Activated gamma-delta T cell (primary cell): ENCODE measurements at places on chromosomes 1 and 21.

DNA sequence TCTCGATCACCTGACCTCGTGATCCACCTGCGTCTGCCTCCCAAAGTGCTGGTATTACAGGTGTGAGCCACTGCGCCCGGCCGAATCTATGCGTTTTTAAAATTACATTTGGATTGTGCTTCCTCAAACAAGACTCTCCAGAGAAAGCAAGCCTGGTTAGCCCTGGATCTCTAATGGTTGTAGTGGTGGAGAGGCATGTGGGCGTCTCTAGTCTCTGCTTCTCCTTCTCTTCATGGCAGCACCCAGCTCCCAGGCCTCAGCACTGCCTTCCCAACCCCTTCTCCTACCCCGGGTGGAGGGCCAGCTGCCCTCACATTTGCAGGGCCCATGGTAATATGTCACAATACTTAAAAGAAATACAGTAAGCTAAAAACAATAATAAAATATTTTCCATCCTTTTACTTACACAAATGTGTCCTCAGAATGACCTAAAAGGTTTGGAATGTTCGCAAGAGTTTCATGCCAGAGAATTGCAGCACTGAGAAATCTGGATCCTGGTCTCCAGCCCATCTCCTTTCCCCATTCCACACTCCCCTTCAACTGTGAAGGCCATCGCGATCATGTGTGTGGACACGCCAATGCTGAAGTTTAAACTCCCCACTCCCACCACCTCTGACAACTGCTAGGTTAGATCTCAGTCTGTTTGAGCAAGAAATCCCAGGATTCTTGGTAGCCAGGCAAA, 7.0 kb downstream of the OR14I1 start:
- DNase-seq, result no peak

DNA sequence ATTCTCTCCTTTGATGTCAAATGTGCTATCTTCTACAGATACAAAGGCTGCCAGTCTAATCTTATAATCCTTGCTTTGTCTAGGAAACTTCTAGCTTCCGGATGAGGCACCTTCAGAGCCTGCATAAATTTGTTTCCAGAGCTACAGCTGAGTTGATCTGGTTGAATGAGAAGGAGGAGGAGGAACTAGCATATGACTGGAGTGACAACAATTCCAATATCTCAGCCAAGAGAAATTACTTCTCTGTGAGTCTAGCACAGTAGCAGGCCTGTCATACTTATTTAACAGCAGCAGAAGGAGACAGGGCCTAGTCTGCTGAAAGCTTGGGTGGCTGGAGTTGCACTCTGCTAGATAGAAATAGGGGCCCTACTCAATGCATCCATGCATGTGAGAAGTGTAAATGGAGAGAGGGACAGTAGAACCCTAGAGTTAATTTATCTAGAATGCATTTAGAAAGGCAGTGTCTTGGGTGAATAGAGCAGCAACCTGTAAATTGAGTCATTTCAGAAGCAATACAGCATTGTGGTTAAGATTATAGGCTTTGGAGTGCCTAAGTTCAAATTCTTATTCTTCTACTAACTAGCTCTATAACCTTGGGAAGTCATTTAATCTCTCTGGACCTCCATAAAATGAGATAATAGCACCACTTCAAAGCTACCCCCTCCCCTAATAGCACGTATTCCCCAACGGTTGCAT, 89.0 kb downstream of the MACF1 start:
- DNase-seq, result no peak

DNA sequence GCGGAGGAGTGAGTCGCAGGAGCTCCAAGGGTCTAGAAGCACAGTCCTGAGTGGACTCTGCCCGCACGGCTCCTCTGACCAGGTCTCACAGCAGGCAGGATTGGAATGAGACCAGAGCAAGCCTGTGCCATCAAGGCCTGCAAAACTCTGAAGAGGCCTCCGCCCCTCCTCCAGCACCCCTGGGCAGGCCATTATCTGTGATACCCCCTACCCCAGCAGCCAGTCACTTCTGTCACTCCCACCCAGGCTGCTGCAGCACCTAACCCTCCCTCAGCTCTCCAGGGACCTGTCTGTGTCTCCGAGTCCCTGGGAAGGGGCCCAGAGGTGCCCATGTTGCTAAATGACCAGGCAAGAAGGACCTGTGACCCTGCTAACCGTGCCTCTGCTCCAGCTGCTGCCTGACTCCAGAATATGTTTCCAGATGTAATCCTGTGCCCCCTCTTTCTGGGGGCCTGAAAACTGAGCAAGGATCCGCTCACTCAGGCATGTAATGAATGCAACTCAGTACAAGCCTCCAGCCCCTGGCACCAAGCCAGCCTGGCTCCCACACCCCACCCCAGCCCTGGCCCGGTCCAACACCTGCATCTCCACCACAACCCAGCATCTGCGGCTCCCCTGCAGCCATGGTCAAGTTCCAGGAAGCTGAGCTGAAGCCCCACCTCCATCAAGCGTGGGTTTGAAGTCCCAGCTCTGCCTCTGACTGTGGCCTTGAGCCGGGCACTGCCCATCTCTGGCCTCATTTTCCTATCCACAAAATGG, 22.1 kb upstream of the COL16A1 start:
- DNase-seq, result no peak

DNA sequence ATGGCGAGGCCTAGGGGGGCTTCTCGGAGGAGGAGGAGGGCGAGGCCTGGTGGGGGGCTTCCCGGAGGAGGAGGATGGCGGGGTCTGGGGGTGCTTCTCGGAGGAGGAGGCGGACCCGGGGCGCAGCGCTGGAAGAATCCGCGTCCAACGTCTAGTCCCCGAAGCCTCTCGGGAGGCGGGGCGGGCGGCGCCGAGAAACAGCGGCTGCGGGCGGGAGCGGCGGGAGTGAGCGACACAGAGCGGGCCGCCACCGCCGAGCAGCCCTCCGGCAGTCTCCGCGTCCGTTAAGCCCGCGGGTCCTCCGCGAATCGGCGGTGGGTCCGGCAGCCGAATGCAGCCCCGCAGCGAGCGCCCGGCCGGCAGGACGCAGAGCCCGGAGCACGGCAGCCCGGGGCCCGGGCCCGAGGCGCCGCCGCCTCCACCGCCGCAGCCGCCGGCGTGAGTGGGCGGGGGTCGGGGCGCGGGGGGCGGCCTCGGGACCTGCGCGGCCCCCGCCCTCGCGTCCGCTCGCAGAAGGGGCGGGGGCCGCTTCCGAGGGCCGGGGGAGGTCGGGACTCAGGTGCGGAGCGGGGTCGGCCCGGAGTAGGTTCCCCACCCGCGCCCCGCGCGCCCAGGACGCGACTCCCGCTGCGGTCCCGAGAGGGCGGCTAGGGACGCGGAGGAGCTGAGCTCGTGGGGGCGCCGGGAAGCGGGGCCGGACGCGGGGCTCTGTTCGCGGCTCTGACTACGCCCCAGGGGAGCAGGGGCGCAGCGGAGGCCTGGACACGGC, at the start of gene KLHL17:
KLHL17 (plus strand) TSS at position 222 of the 769 bp plus-strand sequence; CDS start at position 332, 110 bp downstream.
- DNase-seq, result peak; percentile 73

- DNase-seq, result no peak
These were observed 23.8 kb upstream of the UBE2U start for GRCh38 chr1:64179588-64179987.

- no peak for DNase-seq
These were observed 8.1 kb downstream of the LRRC53 start for GRCh38 chr1:74504125-74504932.

- DNase-seq, result no peak
These were observed 363.6 kb upstream of the CAMK1G start for GRCh38 chr1:209219791-209220524.

DNA sequence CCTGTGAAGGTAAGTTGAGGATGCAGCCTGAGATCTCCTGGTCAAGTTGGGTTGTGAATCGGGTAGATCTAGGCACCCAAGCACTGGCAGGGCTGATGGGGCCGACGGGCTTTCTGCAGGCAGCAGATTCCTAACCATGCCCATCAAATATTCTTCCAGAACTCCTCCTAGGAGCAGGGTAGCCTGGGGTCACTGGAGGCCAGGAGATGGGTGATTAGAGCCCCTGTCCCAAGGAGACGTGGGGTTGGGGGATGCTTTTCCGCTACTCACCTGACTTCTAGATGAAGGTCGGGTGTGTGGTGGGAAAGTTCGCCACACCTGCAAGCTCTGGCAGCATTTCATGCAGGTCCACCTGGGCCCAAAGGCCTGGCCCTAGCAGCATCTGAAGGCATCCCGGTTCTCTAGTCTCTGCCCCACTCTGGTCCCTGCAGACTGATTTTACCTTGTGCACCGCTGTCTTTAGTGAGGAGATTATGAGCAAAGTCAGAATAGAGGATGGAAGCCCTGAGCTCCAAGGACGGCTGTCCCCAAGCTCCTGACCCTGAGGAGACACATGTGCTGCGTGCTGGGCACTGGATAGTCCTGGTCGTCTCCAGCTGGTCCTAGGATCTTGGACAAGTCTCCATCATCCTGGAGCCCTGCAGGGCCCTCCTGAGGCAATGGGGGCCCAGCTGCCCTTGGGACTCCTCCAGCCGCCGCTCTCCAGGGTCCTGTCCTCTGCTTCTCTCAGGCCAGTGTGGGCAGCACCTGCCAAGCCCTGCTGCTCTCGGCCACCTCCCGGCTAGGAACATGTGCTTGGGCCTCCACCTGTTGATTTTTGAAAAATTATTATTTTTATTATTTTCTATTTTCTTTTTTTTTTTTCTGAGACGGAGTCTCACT, 21.8 kb upstream of the C2CD2 start:
- no peak for DNase-seq

GRCh38 chr1:190320952-190321351, 156.7 kb downstream of the BRINP3 start:
- DNase-seq, result no peak

- no peak for DNase-seq
These were observed 19.5 kb upstream of the ETV3 start for GRCh38 chr1:157157501-157158190.

DNA sequence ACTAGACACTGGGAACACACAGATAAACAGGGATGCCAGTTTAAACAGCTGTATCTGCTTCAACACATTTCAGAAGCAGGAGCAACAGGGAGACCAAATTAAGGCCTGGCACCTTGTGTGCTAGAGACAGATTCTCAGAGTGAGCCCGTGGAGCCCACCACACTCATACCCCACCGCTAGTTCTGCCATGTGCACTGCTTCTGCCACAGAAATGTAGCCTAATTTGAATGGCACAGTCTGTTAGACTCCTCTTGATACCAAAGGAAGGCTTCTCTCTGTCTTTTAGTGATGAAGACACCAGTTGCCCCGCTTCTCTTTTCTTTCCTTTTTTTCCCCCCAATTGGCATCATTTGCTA, 29.3 kb upstream of the ACP6 start:
- no peak for DNase-seq

- no peak for DNase-seq
These were observed 8.3 kb downstream of the IL24 start for GRCh38 chr1:206905295-206906164.

GRCh38 chr1:2050461-2050792, 216 bp downstream of the PRKCZ start:
- DNase-seq, result peak; percentile 66

DNA sequence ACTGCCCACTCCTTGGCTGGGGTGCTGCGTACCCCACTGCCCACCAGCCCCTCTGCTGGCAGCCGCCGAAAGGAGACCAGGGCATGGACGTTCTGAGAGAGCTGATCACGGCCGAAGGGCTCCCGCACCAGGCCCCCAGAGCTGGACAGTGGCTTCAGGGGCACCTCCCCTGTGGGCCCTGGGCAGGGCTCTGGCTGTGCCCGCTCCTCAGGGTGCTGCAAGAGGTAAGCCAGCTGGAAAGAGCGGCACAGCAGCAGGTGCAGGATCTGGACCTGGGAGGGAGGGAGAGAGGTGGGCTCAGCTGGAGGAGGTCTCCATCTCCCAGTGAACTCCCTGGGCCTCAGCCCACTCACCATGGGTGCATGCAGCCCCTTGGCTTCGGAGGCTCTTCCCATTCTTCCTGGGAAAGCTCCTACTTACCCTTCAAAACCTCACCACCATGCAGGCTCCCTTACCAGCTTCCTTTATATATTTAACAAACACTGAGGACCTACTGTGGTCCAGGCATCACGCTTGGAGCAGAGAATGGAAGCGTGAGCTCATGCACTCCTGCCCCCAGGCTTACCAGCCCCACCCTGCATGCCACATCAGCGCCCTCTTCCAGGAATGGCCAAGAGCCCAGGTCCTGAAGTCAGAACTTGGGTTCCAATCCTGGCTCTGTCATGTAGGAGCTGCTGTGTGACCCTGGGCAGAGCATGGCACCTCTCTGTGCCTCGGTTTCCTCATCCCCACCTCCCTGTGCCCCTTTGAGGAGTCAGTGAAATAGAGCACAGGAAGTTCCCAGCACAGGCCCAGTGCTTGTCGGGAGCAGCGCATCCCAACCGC, 6.8 kb upstream of the KIF17 start:
- DNase-seq, result no peak

- DNase-seq, result no peak
These were observed 123.7 kb downstream of the DISC1 start for GRCh38 chr1:231750296-231750695.

DNA sequence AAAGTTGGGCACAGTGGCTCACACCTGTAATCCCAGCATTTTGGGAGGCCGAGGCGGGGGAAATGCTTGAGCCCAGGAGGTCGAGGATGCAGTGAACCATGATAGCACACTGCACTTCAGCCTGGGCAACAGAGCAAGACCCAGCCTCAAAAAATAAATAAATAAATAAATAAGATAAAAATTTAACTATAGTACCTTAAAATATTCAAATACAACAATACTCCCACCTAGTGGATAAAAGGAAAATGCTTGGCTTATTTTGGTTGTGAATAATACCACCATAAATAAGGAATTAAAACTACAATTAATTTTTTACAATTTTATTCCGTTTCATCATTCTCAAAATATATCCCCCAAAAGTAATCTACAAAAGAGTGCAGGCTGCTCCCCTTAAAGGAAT, 8.1 kb downstream of the PSMG1 start:
- DNase-seq, result no peak

GRCh38 chr1:241600496-241600901, 39.7 kb downstream of the CHML start:
- no peak for DNase-seq

DNA sequence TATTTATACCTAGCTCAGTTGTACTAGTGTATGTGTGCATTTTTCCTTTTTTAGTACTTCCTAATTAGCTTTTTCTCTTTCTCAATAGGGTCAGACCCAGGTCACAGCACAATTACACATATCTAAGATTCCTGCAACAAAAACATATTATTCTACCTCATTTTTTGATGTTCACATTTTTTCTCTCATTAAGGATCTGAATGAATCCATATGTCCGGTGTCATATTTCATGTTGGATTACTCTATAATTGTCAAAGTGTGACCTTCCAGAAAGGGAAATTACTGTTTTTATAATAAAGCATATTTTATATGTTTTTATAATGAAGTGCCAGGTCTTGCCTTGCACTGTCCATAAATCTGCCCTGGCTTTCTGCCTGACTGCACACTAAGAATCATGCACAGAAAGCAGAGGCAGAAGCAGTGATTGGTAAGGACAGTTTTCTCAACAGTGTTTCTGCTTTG, 143.7 kb downstream of the KCNT2 start:
- no peak for DNase-seq

DNA sequence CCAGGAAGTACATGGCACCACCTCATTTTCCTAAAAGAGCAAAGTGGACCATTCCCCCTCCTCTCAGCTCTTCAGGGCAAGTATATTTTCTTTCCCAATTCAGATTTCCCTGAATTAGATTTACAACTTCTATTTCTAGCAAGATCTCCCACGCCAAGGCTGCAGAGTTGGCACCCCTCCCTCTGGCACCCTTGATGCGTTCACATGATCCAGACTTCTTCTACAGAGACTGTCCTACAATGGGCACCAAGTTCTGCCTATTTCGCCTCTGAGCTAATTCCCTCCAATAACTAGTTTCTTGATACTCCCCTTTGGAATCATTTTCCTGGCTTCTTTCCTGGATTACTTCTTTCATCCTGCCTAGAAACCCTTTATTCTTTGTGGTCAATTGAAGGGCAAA, 122.0 kb downstream of the CDC7 start:
- DNase-seq, result no peak

GRCh38 chr1:29322861-29323585, 86.7 kb downstream of the PTPRU start:
- no peak for DNase-seq

GRCh38 chr21:38181096-38181495, 75.7 kb upstream of the KCNJ15 start:
- DNase-seq, result no peak
